Effector memory CD4-positive, alpha-beta T cell (primary cell): ENCODE measurements at places on chromosomes 4 and X.

- DNase-seq, result no peak
These were observed 69.5 kb downstream of the PARM1 start for GRCh38 chr4:75002381-75002780.

DNA sequence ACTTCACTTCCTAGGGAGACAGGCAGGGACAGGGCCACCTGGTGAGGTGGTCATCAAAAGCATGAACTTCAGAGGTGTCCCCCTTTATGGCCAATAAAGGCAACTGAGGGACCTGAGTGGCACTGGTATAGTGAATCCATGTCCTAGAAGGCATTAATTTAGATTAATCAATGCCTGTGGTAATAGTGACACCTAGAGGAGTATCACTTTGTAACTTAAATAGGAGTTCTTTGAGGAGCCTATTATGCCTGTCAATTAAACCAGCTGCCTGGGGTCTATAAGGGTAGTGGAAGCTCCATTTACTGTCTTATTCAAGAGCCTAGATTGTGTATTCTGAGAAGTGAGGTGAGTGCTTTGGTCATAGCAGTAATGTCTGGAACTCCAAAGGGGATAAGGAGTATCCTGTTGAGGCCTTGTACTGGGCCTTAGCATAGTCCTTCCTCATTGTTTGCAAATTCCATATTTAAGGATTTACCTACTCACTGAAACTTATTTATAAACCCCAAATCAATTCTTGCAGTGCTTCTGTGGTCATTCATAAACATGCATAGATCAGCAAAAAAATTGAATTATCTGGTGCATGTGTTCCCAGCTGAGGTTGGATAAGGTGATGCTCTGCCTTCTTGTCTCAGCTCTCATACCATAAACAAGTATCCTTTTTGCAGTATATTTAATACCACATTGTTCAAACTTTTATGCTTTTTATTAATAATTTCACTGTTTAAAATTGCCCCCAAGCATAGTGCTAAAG is 213.8 kb upstream of the RADX start:
- no peak for DNase-seq

GRCh38 chr4:136554033-136554432 is 978.3 kb downstream of the PCDH18 start:
- DNase-seq, result no peak

DNA sequence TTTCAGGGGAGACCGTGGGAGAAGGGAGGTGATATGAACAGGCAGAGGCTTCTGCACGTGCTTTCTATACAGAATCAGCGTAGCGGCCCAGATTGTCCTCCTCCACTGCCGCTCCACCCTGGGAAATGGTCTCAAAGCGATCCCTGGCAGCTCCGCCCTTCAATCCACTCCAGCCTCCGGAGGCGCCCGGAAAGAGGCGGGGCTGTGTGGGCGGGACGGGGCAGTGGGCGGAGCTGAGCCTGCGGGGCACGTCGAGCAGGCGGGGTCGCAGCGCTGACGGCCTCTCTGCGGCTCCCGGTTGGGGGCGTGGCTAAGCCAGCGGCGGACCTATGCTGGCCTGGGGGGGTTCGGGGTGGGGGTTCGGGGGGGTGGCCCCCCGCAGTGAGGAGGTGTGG is 210 bp upstream of the SMIM10L2A start:
- DNase-seq, result peak; percentile 85

GRCh38 chr4:6573986-6574746 is 823 bp upstream of the MAN2B2 start:
- no peak for DNase-seq

- DNase-seq, result no peak
These were observed 68.4 kb downstream of the GATB start for GRCh38 chr4:151692443-151692782.

DNA sequence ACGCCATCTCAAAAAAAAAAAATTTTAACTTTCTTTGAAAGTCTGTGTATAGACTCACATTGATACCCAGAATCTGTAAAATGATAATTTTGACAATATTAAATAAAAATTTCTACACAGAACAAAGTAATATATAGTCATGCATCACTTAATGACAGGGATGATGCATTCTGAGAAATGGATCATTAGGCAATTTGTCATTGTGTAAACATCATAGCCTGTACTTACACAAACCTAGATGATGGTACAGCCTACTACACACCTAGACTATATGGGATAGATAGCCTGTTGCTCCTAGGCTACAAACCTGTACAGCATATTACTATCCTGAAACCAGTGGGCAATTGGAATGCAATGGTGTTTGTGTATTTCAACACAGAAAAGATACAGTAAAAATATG is 107.7 kb downstream of the BLTP1 start:
- no peak for DNase-seq
